ENCODE measurements at places on chromosomes 7 and 10. TPM values are rescaled to one million over a fixed set of nuclear protein-coding genes. Genes with fewer than 3 reads are reported as not detected.

The C10orf67 gene
- total RNA-seq = not detected

DNA sequence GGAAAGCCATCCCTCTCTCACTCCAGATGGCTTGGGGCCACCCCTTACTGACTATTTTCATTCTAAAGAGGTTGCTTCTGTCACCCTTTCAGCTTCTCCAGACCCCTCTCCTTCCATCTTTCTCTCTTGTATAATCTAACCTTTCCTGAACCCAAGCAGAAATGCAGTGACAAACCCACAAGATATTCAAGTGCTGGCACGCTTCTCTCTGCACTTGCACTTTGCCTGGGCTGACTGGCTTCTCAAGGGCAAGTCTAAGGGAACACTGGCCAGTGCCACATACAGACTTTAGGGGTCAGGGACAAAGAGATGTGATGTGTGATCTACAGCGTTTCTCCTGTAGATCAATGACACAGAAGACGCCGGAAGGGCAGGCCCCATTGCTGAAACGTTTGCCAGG lies 150.4 kb upstream of the LANCL2 start:
- DNase-seq = no peak

GRCh38 chr7:21566094-21566493 lies 23.3 kb downstream of the DNAH11 start:
- DNase-seq = no peak

The PANK1 gene
- total RNA-seq = 5.8 TPM

The COL26A1 gene
- not detected for total RNA-seq

GRCh38 chr10:133464582-133465031 lies 10.9 kb downstream of the SCART1 start:
- peak; percentile 54 for DNase-seq

The NME8 gene
- not detected for total RNA-seq

The ADCY1 gene
- total RNA-seq = 0.59 TPM

- DNase-seq = no peak
Measured at GRCh38 chr10:51918884-51919325, 219.5 kb upstream of the CSTF2T start.

- no peak for DNase-seq
Measured at GRCh38 chr10:102236006-102236405, 5.3 kb downstream of the PITX3 start.

DNA sequence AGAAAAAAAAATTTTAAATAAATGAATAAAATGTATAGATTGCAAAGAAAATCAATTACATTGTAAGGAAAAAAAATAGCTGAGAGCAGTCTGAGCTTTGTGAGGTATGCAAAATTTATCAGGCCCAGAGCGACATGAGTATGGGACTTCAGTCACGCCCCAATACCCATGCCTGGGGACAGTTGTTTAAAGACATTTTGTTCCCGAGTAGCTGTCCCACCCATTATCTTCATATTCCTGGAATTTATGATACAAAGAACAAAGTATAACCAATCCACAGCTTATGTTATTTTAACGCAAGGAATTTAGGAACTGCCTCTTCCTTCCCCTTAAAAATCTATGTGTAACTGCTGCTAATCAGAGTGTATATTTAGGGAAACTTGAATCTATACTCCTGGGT lies 1.6 kb upstream of the PON2 start:
- DNase-seq = no peak

DNA sequence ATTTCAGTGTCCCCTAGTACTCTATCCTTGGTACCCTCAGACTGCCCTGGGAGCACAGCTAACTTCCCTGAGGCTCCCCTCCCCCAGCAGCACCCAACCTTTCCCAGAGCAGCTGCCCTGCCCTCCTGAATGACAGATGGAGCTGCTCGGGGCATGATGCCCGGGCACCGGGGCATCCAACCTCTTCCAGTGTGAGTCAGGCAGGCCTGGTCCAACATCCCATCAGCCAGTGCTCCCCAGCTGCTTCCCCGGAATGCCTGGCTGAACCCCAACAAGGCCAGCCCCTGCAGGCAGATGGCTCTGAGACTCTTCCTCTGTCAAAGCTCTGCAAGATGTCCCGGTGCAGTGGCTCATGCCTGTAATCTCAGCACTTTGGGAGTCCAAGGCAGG lies 11.9 kb upstream of the TSPAN15 start:
- no peak for DNase-seq

The MRLN gene
- not detected for total RNA-seq

DNA sequence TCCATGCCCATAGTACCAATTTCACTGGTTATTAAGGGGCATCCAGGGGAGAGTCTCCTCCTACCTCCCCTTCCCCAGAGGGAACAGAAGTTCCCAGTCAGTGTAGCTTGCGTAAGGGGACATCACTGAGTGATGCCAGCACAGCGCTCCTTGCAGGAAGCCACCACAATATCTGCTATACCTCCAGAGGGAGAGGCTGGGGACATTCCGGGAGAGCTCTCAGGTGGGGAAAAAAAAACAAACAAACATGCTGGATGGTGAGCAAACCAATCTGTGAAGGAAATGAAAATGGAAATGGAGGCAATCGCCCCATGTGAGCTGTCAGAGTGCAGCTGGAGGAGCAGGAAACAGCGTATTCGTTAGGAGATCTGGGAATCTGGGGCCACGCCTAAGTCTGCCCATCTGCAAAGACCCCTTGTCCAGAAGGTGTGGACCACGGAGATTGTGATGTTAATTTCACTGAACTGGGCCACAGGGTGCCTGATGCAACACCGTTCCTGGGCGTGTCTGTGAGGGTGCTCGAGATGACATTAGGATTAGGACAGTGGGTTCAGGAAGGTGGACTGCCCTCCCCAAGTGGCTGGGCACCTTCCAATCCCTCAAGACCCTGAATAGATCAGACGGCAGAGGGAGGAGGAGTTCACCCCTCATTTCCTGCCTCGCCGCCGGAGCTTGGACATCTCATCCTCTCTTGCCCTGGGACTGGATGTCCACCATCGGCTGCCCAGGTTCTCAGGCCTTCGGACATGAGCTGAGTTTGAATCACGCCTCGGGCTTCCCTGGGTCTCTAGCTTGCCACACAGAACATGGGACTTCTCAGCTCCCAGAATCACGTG lies 30.5 kb downstream of the GNA12 start:
- DNase-seq = no peak

DNA sequence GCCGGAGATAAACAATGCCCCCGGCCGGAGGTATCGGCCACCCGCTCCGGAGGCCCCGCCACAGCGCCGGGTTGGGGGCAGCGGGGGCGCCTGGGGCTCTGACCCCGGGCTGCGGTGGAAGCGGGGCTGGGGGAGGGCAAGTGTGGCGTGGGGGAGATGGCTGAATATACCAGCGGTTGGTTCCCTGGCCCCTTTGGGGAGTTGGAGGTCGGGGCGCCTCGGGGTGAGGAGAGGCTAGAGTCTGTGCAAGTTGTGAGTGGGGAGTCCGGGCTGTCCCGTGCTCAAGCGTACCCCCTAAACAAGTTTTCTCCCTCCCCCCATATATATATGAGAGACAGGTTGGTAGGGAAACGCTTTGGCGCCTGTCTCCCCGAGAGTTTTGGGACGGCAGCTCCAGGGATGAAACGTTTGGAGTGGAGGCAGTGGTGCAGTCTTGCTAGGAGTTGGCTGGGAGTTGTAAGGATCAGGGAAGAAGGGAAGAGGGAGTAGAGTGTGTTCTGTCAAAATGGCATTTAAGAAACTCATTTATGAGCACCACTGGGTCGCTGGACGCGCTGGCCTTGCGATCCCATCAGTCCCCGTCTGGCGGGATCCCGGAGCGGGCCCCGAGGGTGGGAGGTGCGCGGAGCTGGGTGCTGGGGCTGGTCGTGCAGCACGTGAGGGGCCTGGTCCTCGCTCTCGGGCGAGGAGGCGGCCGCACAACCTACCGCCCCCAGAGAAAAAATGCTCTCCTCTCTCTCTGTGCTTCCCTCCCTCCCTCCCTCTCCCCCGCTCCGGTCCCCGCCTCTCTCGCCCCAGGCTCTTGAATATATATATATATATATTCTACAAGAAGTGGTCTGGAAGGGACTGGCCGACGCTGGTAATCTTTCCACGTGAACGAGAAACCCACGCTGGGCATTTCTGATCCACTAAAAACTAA lies 1.1 kb downstream of the TET1 start:
- DNase-seq = peak; percentile 90

DNA sequence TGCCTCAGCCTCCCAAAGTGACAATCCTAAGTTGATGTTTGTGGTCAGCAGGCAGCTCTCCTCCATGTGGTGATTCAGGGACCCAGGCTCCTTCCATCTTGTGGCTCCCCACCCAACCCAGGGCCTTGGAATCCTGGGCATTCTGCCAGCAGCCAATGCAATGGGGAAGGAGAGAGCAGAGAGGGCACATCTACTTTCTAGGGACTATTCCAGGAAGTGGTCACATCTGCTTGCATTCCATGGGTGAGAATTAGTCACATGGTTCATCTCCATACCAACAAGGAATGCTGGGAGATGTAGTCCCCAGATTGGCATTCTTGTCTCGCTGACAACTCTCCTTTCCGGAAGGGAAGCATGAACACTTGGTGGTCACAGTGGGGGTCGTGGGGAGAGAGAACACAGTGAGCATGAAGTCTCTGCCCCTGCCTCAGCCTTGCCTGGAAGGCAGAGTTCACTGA lies 9.9 kb upstream of the SRRM3 start:
- DNase-seq = peak; percentile 66

- no peak for DNase-seq
Measured at GRCh38 chr7:51995596-51996179, 679.1 kb upstream of the COBL start.

The PON1 gene
- total RNA-seq = not detected

The CTAGE8 gene
- 2.4 TPM for total RNA-seq

GRCh38 chr7:45292481-45292880 lies 134.9 kb downstream of the RAMP3 start:
- DNase-seq = peak; percentile 35

DNA sequence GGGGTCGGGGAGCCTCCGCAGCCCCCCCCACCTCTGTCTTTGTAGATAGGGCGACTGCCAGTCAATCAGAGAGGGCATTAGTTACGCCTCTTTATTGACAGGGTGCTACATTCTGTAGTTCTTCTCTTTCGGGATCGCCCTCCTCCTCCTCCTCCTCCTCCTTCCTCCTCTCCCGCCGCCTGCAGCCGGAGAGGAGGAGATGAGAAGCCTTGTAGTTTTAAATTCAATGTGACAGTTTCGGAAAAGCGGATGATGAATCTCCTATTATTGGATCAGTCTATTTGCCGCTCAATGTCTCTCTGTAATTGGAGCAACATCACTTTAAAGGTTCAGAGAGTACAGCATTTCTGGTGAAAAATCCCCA lies 587 bp upstream of the UNCX start:
- peak; percentile 91 for DNase-seq

The BHLHA15 gene
- not detected for total RNA-seq

The LRRC18 gene
- total RNA-seq = not detected

GRCh38 chr7:2084331-2084730 lies 148.4 kb downstream of the MAD1L1 start:
- no peak for DNase-seq

- peak; percentile 56 for DNase-seq
Measured at GRCh38 chr7:23347682-23348180, 48.6 kb downstream of the MALSU1 start.

The PNLIP gene
- total RNA-seq = not detected

GRCh38 chr10:100508691-100509150 lies 10.9 kb downstream of the SEC31B start:
- DNase-seq = no peak

DNA sequence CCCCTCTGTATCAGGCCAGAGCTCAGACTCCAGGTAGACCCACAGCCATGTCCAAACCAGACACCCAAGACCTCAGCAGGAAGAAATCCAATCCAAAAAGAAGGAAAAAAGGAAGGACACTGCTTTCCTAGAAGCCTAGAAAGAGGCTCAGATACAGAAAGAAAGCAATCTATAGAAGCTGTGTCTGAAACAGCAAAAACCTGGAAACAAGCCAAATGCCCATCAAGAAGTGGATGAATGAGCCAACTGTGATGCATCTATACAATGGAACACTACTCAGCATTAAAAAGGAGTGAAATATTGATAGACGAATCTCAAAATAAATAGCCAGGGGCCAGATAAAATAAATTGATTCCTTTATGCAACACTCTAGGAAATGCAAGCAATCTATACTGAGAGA lies 31.6 kb downstream of the GRB10 start:
- DNase-seq = no peak

GRCh38 chr7:856444-857095 lies 19.8 kb upstream of the GET4 start:
- peak; percentile 38 for DNase-seq

The MINDY4 gene
- 8.5 TPM for total RNA-seq

The CNPY1 gene
- total RNA-seq = not detected

DNA sequence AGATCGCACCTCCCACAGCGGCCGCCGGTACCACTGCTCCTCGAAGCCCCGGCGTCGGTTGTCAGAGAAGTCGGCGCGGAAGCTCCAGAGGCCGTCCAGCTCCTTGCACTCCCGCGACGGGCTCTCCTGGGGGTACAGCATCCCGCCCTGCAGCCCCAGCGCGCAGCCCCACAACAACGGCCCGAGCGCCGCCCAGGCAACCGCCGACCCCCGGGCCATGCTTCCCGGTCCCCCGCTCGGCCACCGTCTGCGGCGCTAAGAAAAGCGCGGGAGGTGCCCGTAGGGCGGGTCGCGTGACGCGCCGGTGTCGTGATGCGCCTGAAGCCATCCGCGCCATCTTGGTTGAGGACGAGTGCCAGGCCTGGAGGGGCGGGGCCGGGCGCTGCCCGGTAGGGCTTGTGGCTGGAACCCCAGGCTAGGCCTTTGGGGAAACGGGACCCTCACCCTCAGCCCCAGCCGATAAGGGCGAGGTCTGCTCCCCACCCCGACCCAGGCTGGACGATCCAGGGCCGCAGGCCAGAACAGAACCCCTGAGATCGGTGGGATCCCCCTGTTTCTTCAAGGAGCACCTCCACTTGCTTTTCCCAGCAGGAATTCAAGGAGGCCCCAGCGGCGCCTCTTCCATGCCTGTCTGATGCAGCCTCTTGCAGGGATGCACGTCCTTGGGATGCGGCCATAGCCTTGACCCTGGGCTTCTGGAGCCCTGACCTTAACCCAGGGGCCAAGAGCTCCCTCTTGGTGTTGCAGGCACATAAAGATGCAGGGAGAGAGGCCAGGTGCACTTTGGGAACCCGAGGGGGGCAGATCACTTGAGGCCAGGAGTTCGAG lies at the start of gene GUSB:
Gene GUSB, minus strand, starts transcription at position 249 of the 828 bp plus-strand sequence. Its CDS starts 30 bp downstream, at position 219.
- DNase-seq = peak; percentile 99

The TRIP6 gene
- total RNA-seq = 115 TPM

The GHRHR gene
- not detected for total RNA-seq

DNA sequence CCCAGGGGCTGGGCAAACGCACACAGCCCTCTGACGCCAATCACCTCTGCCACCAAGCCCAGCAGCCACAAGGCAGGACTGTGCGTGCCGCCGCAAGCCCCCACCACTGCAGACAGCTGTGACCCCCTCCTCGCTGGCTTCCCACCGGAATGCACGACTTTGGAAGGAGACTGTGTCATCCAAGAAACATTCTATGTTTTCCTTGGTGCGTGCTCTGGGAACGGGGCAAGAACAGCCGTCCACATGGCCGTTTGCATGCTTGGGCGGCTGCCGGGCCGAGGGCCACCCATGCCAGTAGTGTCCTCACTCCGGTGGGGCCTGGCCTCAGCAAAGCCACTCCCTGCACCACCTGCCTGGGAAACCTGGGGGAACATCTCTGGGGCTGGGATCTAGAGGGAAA lies 17.6 kb upstream of the ELN start:
- peak; percentile 95 for DNase-seq

Data from osteoblast (primary cell).